ENCODE measurements at places on chromosomes 5 and 9.

- DNase-seq = no peak
Measured at GRCh38 chr5:76351176-76351575, 51.9 kb upstream of the IQGAP2 start.

DNA sequence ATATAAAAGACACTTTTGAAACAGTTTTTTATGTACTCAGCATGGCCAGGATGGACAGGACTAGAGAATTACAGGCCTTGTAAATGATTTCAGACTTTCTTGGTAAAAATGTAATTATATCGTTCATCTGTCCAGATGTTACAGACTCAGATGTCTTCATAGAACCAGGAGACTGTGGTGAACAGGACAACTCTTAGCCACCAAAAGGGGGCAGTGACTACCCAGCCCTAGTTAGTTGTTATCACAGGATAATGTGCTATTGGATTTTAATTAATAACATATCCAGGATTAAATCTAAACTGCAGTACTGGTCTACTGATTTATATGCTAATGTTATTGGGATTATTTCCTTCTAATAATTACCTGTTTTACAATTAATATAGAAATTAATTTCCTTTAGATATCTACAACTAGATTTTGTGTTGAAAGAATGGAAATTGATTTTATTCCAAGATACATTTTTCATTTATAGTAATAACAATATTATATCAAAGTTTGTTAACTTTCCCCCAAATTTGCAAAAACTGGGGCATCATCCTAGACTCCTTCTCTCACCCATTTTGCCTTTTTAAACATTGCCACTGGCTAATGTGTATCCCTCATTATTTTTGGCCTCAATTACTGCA, 99.4 kb downstream of the MTREX start:
- DNase-seq = no peak

DNA sequence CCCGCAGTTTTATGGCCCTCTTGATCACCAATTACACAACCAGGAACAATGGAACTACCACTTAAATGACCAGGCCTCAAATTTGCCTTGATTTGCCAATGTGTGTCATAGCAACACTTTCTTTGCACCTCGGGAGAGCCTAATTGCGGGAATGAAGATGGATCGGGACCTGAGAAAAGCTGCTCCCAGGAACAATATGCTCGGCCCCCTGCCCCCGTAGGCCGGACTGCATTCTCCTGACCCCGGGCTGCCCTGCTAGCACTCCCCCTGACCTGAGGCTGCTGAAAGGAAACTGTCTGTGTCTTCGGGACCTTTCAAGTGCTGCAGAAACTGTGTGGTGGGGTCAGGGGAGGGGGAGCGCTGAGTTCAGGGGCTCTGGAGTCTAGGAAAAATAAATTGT, 294.3 kb upstream of the IRX1 start:
- DNase-seq = no peak

DNA sequence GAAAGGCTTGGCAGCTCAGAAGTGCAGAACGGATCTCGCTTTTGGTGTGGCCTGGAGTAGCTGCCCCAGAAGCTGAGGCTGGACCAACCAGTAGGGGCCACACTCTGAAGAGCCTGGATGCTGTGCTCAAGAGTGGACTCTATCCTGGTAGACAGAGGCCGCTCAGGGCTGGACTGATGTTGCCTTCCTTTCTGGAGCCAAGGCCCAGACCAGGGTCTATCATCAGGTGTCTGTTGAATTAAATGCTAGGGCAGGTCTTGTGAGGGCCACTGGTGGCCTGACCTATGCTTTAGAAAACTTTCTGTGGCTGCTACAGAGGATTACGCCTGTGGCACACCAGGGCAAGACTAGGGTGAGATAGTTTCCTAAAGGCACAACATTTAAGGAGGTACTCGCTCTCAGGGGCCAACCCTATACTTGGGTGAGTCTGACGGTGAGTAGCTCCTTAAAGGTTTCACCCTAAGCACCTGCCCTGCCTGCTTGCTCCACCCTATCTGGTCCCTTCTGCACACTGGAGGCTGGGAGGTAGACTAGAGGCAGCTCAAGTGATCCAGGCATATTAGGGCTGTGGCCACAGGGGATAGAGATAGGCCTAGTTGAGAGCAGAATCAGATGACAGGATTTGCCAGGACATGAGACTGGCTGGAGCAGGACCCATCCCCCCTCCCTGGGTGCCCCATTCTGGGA, 9.8 kb upstream of the IRF1 start:
- peak; percentile 84 for DNase-seq

DNA sequence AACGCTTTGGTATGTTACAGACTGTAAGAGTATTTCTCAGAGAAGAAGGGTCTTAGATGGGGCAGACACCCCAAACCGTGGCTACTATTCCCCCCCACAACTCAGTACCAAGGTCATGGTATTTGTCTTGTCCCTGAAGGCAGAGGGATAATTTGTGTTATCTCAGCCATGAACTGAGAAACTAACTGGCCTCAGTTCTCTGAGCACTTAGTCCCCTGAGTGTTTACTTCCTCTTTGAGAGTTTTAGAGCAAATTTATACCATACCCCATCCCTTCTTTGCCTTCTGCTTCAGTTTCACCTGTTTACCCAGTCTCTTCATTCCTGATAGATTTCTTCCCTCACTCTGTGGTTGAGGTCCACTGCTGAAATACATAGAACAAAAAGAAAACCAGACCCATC, 183.9 kb downstream of the LRRC70 start:
- no peak for DNase-seq

GRCh38 chr5:37494756-37495155, 115.6 kb downstream of the WDR70 start:
- DNase-seq = no peak

- DNase-seq = no peak
Measured at GRCh38 chr9:14306188-14306587, 7.8 kb downstream of the NFIB start.

DNA sequence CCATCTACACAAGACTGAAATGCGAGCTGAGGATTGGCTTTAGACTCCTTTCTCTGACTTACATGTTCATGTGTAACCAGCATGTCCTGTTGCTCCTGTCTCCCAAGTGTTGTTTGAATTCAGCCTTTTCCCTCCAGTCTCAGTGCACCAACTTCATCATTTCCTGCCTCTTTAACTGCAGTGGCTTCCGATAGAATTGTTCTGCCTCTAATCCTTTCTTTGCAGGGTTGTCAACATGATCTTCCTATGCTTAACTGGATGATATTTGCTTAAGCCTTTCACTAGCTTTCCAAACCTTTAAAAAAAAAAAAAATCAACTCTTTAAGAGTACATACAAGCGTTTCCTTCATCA, 6.7 kb upstream of the FYB1 start:
- no peak for DNase-seq

- no peak for DNase-seq
Measured at GRCh38 chr5:71663191-71663969, 55.7 kb upstream of the CARTPT start.

DNA sequence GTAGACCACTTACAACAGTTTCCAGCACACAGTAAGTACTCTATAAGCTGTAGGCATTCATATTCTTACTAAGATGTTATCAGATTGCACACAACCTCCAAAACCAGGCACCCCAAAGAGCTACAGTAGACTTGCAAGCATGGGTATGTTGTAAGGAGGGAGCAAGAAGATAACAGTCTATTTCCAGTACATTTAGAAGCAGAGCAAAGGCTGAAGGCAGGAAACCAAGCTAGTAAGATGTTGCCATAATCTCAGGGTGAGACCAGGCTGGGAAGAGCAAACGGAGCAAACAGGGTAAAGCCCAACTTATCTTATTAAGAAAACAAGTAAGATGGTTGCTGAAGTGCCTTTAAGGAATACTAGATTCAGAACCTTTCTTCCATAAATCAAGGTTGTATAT, 161.1 kb downstream of the GLIS3 start:
- no peak for DNase-seq

GRCh38 chr9:119483153-119483552, 113.9 kb upstream of the BRINP1 start:
- DNase-seq = no peak

GRCh38 chr5:94888674-94889073, 270.2 kb downstream of the SLF1 start:
- DNase-seq = no peak

- DNase-seq = no peak
Measured at GRCh38 chr9:78821126-78821822, 524.3 kb downstream of the PSAT1 start.

- DNase-seq = no peak
Measured at GRCh38 chr5:42721484-42721883, 35.1 kb upstream of the CCDC152 start.

GRCh38 chr9:33329979-33330378, 39.7 kb downstream of the NFX1 start:
- no peak for DNase-seq

GRCh38 chr5:181105391-181106025, 25.5 kb downstream of the OR2V1 start:
- DNase-seq = no peak

GRCh38 chr9:112555844-112556482, 69.3 kb downstream of the KIAA1958 start:
- no peak for DNase-seq

GRCh38 chr5:92841604-92842155, 739.3 kb downstream of the NR2F1-AS1 start:
- DNase-seq = no peak

- DNase-seq = no peak
Measured at GRCh38 chr9:34230556-34230955, 51.7 kb downstream of the UBAP1 start.

DNA sequence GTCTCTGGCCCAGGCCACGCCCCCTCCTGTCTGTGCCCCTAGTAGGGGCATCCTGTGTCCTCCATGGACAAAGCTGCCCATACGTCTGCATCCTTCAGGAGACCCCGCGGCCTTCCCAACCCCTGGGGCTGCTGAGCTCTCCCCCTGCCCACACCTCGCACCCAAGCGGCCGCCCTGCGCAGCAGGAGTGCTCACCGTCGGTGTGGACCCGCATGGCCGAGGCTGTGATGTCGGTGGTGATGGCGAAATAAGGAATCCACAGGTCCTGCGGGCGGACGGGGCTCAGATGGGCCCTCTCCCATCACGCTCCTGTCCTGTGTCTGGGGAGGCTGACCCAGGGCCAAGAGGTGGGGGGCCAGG, 4.8 kb upstream of the NSMF start:
- no peak for DNase-seq

- no peak for DNase-seq
Measured at GRCh38 chr9:76581731-76582130, 122.7 kb downstream of the GCNT1 start.

DNA sequence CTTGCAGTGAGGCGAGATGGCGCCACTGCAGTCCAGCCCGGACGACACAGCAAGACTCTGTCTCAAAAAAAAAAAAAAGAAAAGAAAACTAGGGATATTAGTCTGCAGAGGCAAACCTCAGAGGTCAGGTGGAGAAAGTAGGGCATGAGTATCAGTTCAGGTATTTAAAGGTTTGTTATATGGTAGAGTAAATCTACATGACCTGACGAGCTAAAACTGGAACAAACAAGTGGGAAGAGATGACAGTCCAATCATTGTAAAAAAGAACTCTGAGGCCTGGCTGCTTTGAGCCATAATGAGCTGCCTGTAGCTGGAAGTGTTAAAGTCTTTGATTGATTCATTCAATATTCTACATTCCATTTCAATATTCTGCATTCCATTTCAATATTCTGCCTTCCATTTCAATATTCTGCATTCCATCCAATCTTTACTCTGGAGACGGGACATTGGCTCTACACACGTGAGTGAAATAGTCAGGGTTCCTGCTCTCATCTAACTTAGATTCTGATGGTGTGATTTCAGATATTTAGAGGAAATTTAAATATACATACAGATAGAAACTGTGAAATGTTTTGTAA, 28.9 kb upstream of the GRAMD2B start:
- no peak for DNase-seq

DNA sequence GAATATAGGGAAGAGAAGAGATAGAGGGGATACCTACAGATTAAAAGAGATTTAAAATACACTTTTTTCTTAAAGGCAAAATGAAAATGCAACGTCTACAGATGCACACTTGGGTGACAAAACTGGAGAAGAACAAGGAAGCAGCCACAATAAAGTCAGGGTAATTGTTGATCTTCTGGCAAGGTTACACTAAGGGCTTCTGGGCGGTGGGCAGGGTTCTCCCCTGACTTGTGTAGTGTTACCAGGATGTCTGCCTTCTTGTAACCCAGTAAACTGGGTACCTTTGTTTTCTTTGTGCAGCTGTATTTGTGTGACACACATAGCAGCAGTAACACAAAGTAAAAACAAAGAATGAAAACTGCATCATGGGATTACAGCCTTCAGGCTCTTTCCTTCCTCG, 37.8 kb downstream of the EPB41L4B start:
- no peak for DNase-seq

DNA sequence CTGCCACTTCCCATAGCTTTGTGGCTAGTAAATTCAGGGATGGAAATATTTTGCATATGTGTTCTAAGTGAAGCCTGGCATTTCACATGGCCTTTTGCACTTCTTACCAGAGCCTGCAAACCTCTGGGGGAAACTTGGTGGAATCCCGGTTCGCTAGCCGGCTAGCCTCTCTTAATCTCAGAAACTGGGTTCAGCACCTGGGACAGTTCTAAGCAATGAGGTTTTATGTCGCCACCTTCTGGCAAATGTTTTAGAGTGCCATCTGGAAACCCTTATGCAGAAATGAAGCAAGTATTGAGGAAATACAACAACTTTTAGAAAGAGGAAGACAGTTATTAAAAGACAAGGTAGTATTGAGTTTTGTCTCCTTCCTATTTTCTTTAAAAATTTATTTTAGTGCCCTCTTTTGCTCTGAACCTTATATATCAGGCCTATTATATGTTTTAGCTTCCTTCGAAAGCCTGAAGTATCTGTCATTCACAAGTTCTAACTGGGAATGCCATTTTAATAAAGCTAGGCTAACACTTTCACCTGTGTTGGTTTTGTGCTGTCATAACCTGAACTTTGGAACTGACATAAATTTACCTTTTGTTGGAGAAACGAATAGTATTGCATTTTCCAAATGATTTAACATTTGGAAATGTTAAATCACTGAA, 963 bp upstream of the HTR1A start:
- DNase-seq = no peak

GRCh38 chr5:39083968-39084367, 9.8 kb upstream of the RICTOR start:
- DNase-seq = no peak

DNA sequence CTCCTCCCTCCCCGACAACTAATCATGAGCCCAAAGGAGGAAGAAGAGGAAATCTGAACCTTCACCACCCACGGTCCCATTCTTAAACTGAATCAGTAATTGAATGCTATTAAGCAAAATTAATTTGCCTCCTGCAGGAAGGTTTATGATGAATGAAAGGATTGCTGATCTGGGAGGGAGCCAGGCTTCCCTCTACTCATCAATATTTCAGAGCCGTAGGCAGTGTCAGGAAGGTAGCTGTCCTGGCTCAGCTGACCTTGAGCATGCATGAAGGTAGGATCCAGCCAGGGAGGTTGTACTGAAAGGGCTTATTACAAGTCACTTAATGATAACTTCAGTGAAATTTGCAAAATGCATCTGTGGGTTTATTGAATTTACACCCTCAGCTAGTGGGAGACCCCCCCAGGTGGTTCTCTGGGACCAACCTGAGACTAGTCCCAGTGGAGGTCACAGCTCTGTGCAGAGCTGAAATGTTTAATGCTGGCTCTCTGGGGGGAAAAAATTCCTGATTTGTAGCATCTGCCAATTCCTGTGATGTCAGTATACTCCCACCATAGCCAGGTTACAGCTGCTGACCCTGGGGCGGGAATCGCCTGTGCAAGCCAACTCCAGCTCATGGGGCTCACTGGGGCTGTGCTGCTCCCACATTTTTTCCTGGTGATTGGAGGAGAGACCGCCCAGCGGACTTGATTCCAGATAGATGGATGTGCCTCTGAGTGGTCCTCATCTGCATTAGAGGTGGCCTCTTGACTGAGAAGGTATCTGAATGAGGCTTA, 47.9 kb upstream of the NCS1 start:
- DNase-seq = no peak

- no peak for DNase-seq
Measured at GRCh38 chr5:11046160-11046559, 285.1 kb upstream of the DAP start.

GRCh38 chr5:155343468-155343867, 329.9 kb downstream of the KIF4B start:
- no peak for DNase-seq

Measured in lower leg skin (tissue), 4 donors.